Activated naive CD8-positive, alpha-beta T cell treated with anti-CD3 and anti-CD28 coated beads, Interleukin-2, amount 50 U/mL, for 16 hours (primary cell): ENCODE measurements at places on chromosomes 12 and 14.

GRCh38 chr14:20782280-20782890 lies 1.3 kb downstream of the RNASE6 start:
- DNase-seq = no peak

- no peak for DNase-seq
Observed at GRCh38 chr12:116959198-116959460, 48.4 kb downstream of the FBXW8 start.

- DNase-seq = no peak
Observed at GRCh38 chr14:39268393-39268792, 34.7 kb downstream of the MIA2 start.

DNA sequence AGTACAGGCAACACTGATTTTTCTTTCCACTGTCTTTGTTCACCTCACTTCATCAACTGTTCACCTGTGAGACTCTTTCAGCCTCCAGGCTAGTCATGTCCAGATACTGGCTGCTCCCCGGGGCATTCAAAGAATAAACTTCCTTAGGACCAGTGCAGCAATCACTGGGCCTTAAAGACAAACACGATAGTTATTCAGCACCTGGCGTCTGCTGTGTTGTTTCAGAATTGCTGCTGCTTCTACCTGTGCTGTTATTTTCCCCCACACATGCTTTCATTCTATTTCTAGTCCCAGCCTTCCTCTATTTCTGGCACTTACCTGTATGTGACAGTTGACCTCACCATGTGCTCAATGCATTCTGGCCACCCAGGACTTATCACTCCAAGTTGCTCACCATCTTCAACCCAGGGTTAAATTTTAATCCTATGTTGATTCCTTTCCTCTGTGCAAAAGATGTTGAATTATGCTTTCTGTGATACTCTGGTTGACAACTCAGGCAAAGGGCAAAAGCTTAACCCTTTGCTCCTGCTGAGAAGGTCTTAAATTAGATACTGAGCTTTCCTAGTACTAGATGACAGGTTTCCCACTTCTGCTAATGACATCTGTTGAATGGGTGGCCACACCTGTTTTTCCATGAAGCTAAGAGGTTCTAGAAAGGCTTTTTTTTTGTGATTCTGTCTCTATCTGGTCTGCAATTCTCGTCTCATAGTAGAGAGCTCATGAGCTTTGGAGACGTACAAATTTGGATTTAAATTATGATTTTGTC lies 41.4 kb downstream of the PTPRQ start:
- no peak for DNase-seq

GRCh38 chr12:12004524-12004923 lies 66.2 kb upstream of the BCL2L14 start:
- no peak for DNase-seq

GRCh38 chr12:131928080-131928710 lies 881 bp upstream of the PUS1 start:
- no peak for DNase-seq

- DNase-seq = no peak
Observed at GRCh38 chr12:131441638-131442336, 269.1 kb upstream of the SFSWAP start.
